ENCODE measurements at places on chromosomes 13 and 19. TPM values are rescaled to one million over a fixed set of nuclear protein-coding genes. Genes with fewer than 3 reads are reported as not detected.
A peak's percentile ranks its signal among the peaks of the same experiment; 100 is the strongest.

DNA sequence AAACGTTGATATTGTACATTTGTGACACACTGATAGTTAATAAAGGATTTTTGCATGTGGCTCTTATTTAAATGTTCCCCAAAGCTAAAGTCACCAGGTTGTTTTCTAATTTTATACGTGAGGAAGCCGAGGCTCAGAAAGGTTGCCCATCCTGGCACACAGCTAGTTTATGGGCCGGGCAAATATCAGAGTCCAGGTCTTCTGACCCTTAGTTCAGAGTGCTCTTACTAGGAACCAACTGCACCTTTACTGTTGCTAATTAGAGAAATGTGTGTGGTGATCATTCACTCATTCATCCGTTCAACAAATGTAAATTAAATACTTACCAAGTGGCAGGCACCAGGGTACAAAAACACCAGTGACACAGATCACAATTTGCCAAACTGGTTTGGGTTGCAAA, 46.3 kb upstream of the RGCC start:
- no peaks in the 10 kb centered on the region for H3K36me3 ChIP-seq
- DNase-seq = no peak

DNA sequence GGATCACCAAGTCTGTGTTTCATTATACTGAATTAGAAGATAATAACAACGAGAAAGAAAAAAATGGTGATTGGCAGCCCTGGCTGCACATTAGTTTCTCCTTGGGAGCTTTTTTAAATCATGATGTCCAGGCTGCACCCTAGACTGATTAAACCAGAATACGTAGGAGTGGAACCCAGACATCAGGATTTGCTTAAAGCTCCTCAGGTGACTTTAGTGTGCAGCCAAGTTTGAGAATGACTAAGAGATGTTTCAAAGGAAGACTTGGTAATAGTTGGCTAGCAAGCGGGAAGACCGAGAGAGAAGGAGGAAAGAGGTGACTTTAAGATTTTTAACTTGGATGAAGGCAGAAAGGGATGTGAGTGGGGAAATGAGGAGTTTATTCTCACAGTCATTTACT, 71.4 kb upstream of the SERP2 start:
- no peak overlapping the region for H3K27ac ChIP-seq
- no peaks in the 10 kb centered on the region for H3K36me3 ChIP-seq
- no peaks in the 10 kb centered on the region for H3K27me3 ChIP-seq
- no peak overlapping the region for H3K4me3 ChIP-seq
- DNase-seq = no peak
- H3K4me1 ChIP-seq = peaks cover 66% of the 10 kb centered on the region

DNA sequence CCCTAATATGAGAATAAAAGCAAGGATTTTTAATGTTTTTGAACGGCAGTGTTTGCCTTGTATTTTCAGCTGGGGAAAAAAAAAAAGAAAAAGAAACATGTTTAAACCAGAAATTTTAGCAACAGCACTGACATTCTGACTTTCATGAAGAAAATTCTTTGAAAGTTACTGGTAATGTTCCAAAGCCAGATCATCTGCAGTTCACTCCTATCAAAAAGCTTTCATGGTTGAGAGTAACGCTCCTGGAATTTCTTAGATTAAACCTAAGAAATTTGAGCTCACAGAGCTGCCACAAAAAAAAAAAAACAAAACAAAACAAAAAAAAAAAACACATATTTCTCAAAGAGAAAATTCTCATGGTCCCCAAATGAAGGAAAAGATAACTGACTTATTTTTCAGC, 1106.7 kb downstream of the EFNB2 start:
- H3K27me3 ChIP-seq = no peaks in the 10 kb centered on the region
- H3K27ac ChIP-seq = no peak overlapping the region
- no peak for DNase-seq
- H3K4me3 ChIP-seq = no peak overlapping the region

The ADGRE3 gene
- total RNA-seq = not detected

The ZNF296 gene
- total RNA-seq = not detected

- H3K4me3 ChIP-seq = no peak overlapping the region
- peak overlapping the region; percentile 77 for H3K27ac ChIP-seq
Observed at GRCh38 chr19:12784394-12784870, 6.9 kb upstream of the JUNB start.

DNA sequence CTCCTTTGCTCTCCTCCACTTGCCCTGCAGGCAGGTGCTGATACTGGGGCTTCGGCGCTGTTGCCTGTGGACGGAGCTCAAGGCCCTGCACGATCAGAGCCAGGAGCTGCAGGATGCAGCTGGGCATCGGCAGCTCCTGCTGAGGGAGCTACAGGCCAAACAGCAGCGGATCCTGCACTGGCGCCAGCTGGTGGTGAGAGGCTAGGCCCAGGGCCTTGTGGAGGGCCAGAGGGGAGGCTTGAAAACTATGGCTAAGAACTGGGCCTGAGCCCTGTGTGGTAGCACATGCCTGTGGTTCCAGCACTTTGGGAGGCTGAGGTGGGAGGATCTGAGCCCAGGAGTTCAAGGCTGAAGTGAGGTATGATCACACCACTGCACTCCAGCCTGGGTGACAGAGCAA, 6.3 kb downstream of the HAUS5 start:
- DNase-seq = no peak
- H3K4me1 ChIP-seq = no peaks in the 10 kb centered on the region
- H3K36me3 ChIP-seq = peaks cover 20% of the 10 kb centered on the region

GRCh38 chr13:105642511-105642958, 892.9 kb downstream of the EFNB2 start:
- DNase-seq = peak; percentile 52
- peak overlapping the region; percentile 24 for H3K4me3 ChIP-seq
- no peaks in the 10 kb centered on the region for H3K27me3 ChIP-seq

- H3K36me3 ChIP-seq = peaks cover 94% of the 10 kb centered on the region
- peaks cover 9% of the 10 kb centered on the region for H3K4me1 ChIP-seq
- DNase-seq = peak; percentile 21
- no peaks in the 10 kb centered on the region for H3K27me3 ChIP-seq
- no peak overlapping the region for H3K4me3 ChIP-seq
- peak overlapping the region; percentile 26 for H3K27ac ChIP-seq
Observed at GRCh38 chr19:10173527-10173926, 21.2 kb downstream of the DNMT1 start.

The CEBPA gene
- total RNA-seq = not detected

The PSG1 gene
- total RNA-seq = not detected

- H3K27me3 ChIP-seq = peaks cover 10% of the 10 kb centered on the region
- H3K4me1 ChIP-seq = no peaks in the 10 kb centered on the region
- no peak overlapping the region for H3K27ac ChIP-seq
- H3K4me3 ChIP-seq = no peak overlapping the region
- no peaks in the 10 kb centered on the region for H3K36me3 ChIP-seq
Observed at GRCh38 chr19:35560271-35560670, 3.2 kb downstream of the ATP4A start.

The SULT2A1 gene
- total RNA-seq = not detected

DNA sequence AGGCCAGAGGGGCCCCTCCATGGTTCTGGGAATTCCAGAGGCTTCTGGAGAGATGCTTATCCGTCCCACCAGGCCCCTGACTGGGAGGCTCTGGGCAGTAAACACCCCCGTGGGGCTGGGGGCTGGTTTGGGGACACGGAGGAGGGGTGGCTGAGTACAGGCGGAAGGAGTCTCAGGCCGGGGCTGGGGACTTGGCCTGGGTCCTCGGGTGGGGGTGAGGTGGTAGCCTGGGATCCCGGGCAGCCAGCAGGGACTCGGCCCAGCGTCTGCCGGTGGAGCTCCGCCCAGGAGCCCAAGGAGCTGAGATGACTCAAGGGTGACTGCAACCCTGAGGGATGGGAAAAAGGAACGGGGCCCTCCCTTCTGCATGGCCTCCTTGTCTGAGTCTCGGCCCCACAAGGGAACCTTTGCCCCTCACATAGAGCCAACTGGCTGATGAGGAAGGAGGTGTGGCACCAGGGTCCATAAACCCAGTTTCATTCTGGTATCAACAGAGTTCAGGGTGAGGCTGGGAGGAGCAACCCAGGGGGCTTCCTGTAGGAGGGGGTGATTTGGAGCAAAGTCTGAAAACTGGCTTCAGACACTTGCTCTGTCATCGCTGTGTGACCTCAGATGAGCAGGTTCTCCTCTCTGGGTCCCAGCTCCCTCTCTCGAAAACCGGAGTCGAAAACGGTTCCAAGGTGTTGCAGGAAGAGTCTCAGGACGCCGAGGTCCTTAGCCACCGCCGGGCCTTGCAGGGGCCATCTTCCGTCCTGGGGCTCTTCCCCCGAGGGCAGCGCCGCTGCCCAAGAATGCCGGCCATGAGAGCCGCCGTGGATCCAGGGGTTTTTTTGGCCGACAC, 809 bp downstream of the MISP start:
- H3K27ac ChIP-seq = peak overlapping the region; percentile 39
- H3K36me3 ChIP-seq = no peaks in the 10 kb centered on the region
- H3K27me3 ChIP-seq = no peaks in the 10 kb centered on the region

The PCDH8 gene
- total RNA-seq = not detected

DNA sequence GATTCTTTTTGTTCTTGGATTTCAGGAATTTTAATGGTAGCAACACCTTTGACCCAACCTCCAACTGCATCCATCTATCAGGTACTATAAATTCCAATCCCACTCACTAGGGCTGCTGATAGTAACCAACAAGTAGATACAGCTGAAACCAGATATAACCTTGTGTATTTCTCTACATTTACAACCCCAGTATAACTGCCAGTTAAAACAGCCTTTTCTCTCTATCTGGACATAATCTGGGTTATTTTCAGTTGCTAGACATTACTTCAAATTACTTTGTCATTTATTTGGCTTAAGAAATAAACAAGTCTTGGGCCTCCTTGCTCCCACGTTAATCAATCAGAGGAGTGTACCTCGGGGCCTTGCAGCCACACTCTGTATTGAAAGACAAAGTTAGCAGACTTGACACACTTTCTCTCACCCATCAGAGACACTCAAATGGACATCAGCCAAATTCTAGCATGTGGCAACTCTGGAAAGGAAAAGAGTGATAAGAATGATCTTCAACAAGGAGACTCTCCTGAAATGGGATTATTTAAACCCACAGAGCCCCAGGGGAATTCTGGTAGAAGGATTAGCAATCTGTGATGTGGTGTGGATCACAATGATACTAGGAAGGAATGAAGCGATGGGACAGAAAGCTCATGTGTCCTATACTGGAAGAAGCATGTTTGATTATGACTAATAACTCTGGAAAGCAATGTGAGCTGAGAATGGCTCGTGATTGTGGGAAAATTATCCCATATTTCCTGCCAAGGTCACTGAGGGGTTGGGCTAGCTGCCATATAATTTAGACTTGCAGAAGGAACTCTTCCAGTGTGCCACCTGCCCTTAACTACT, 157.5 kb downstream of the FLT1 start:
- H3K27ac ChIP-seq = no peak overlapping the region
- H3K4me1 ChIP-seq = peaks cover 24% of the 10 kb centered on the region
- no peaks in the 10 kb centered on the region for H3K27me3 ChIP-seq
- no peak for DNase-seq
- no peak overlapping the region for H3K4me3 ChIP-seq
- H3K36me3 ChIP-seq = no peaks in the 10 kb centered on the region

The LRRC8E gene
- total RNA-seq = 2.1 TPM

DNA sequence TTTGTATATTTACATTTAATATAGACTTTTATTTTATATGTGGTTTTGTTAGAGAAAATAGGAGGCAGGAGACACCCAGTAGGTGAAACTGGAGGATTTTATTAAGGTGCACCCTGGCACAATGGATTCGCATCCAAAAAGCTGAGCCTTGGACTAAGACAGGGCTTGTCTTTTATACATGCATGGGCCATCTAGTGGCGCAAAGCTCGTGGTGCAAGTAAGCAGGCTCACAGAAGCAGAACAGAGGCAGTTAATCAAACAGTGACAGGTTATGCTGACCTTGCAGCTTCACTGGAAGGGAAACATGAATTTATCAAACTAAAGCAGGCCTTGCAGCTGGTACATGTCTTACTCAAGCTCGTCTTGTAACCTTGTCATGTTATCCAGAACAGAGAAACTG, 58.8 kb upstream of the ZNF681 start:
- no peak overlapping the region for H3K4me3 ChIP-seq
- no peaks in the 10 kb centered on the region for H3K27me3 ChIP-seq
- H3K4me1 ChIP-seq = no peaks in the 10 kb centered on the region
- no peak overlapping the region for H3K27ac ChIP-seq
- H3K36me3 ChIP-seq = no peaks in the 10 kb centered on the region
- DNase-seq = no peak

DNA sequence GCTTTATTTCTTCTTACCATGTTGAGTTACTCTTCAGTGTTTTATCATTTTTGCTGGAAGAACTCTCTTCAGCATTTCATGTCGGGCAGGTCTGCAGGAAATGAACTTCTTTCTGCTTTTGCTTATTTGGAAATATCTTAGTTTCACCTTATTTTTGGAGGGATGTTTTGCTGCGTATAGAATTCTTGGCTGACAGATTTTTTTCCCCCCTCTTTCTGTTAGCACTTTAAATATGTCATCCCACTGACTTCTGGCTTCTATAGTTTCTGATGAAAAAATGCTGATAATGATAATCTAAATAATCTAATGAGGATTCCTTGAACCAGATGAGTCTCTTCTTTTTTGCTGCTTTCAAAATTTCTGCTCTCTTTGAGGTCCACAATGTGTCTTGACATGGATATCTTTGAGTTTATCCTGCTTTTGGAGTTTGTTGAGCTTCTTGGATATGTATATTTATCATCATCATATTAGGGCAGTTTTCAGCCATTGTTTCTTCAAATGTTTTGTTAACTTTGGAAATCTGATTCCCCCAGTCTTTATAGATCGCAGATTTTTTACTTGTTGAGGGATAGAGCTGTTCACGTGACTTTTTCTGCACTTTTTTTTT, 20.4 kb downstream of the ZMYM2 start:
- H3K27ac ChIP-seq = no peak overlapping the region
- H3K4me3 ChIP-seq = no peak overlapping the region
- peaks cover 14% of the 10 kb centered on the region for H3K36me3 ChIP-seq

Measured in SJSA1 (cell line).